Epithelial cell of esophagus (primary cell): ENCODE measurements at places on chromosomes 4 and X.
A peak's percentile ranks its signal among the peaks of the same experiment; 100 is the strongest.

GRCh38 chr4:101306225-101306624 is 41.1 kb downstream of the PPP3CA start:
- peak; percentile 36 for DNase-seq

- no peak for DNase-seq
Observed at GRCh38 chr4:100827756-100828155, 309.9 kb upstream of the EMCN start.

GRCh38 chrX:17499512-17499911 is 124.5 kb downstream of the NHS start:
- no peak for DNase-seq

- no peak for DNase-seq
Observed at GRCh38 chr4:52659722-52660261, 691 bp upstream of the USP46 start.

DNA sequence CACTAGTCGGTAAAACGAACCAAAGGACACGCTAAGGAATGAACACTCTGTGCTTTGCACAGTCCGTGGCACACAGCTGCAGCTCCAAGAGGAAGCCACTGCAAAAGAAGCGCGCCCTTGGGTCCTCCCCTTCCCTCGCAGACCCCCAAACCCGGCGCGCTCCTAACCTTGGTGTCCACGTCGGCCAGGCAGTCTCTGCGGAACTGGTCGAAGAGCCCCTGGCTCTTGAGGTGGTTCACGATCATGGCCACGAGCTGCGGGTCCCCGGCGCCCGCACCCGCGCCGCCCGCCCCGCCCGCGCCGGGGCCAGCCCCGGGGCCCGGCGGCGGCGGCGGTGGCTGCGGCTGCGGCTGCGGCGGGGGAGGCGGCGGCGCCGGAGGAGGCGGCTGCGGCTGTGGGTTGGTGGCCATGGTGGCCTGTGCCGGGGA is 333 bp downstream of the BOD1L1 start:
- DNase-seq = no peak
